Activated CD8-positive, alpha-beta memory T cell treated with anti-CD3 and anti-CD28 coated beads for 36 hours (primary cell): ENCODE measurements at places on chromosomes 2 and 18. TPM values are rescaled to one million over a fixed set of nuclear protein-coding genes. Genes with fewer than 3 reads are reported as not detected.

Gene CYRIA
- total RNA-seq = 0.95 TPM

Gene FAM228A
- not detected for total RNA-seq

Gene CD8B2
- total RNA-seq = 3.2 TPM

Gene SPATA3
- total RNA-seq = 0.21 TPM

Gene UGT1A10
- not detected for total RNA-seq

Gene MYO7B
- total RNA-seq = 0.17 TPM

Gene REEP1
- total RNA-seq = 0.25 TPM

Gene DSC2
- not detected for total RNA-seq
